Effector memory CD4-positive, alpha-beta T cell (primary cell): ENCODE measurements at places on chromosomes 4 and X.

GRCh38 chr4:53744446-53745160 is 153.3 kb upstream of the LNX1 start:
- DNase-seq: no peak

GRCh38 chrX:109872021-109872732 is 130.7 kb upstream of the TMEM164 start:
- no peak for DNase-seq

DNA sequence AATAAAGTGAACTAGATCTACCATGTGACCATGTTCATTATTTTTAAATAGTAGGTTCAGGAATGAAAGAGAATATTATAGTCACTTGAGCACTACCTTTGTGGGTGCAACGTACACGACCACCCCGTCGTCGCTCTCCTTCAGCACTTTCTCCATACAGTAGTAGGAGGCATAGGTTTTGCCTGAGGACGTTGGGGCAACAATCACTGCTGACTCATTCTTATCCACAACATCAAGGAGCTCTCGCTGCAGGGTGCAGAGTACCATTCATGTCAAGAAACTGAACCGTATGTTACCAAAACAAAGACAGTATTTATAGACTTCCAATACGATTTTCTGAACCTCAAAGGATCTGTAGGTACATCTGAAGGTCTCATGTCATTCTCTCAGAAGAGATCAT is 44.7 kb downstream of the DDX60 start:
- no peak for DNase-seq

GRCh38 chrX:51641421-51642021 is 22.8 kb upstream of the CENPVL3 start:
- DNase-seq: no peak

- no peak for DNase-seq
These were observed 31.0 kb downstream of the CC2D2A start for GRCh38 chr4:15500701-15501100.

DNA sequence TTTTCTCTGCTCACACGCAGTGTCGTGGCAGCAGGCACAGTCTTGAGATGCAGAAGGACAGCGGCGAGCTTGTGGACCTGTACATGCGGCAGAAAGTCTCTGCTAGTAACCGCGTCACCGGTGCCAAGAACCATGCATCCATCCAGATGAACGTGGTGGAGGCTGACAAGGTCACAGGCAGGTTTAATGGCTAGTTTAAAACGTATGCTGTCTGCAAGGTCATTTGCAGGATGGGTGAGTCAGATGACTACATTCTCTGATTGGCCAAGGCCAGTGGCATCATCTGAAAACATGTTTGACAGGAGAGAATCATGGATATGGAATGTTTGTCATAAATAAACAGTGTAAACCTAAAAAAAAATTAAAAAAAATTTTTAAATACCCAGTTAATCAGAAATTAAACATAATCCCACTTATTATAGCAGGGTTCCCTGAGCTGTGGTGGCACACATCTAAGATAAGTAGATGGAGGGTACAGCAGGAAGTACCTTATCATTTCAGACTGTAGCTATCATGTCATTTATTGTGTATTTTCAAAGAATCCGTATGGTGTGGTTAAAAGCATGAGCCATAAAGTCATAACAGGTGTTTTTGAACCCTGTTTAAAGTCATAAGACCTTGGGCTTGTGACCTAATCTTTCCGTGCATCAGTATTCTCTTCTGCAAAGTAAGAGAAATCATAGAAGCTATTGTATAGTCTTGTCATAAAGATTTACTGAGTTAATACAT is 7.5 kb upstream of the BMP2K start:
- no peak for DNase-seq

GRCh38 chrX:135977611-135978010 is 3.8 kb upstream of the MMGT1 start:
- DNase-seq: no peak

- DNase-seq: no peak
These were observed 5.6 kb upstream of the SPRY1 start for GRCh38 chr4:123390846-123391456.

- no peak for DNase-seq
These were observed 113.8 kb downstream of the ADRA2C start for GRCh38 chr4:3879681-3880614.

DNA sequence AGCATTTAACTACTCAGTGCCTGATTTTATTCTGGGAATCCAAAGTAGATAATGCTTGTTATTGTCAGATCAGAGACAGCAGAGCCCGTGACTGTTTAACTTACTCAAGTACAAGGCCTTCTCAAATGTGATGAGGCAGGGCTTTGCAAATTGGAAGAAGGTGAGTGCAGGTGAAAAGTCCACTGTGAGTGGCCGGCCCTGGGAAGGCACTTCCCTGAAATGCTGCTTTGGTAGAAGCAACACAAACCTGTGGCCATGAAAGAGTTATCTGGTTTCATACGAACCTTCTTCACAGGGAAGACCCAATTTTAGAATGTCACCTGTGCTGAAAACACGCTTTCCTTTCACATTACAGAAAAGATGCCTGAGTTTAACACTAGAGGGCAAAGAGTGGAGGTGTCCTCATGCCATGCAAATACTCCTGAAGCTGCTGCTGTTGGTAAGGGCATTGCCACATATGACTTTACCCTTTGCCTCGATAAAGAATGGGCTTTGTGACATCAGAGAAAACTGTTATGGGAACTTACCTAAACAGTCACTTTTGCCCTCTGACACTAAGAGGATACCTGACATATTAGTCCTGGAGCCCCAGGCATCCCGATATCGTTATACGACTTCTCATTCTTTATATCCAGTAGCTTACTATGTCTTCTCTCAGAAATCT is 8.0 kb downstream of the PPARGC1A start:
- DNase-seq: no peak

DNA sequence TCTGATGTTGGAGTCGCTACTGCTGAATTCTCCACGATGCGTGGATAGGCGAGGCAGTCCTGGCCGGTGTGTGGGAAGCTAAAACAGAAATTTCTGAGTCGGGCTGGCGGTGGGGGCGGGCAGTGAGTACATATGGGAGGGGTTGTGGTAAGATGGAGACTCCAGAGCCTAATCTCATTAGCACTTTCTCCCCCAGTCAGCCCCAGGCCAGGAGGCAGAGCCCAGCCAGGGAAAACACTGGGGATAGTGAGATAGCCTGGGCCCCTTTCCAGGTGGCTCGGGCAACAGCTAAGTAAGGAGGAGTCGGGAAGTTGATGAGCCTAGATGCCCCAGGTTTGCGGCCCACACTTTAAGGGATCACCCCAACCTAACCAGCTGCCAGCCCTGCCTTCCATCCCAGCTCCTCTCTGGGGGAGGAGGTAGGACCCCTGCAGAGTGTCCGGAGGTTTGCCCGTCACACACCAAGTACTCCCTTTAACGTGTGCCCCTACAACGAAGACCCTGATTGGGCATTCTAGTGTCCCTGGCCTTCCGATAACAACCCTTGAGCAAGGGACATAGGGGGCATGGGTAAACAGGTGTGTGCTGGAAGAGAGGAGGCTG is 2.4 kb upstream of the LOC101059915 start:
- no peak for DNase-seq

- DNase-seq: no peak
These were observed 39.6 kb downstream of the RPS6KA3 start for GRCh38 chrX:20227116-20227515.

DNA sequence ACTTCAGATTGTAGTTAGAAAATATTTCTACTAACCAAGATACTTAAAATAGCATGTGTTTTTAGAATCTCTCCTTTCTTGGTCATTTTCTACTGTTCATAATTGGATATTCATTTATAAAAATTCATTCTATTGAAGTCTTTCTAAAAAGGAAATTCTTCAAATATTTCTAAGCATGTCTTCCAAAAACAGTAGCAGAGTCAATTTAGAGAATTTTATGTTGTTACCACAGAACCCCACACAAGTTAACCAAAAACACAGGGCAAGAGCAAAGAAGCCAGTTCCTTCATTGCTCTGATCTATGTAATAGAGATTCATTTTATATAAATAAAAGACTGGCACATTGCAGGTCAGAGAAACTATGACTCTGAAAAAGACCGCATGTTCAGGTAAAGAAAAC is 345.1 kb upstream of the PITX2 start:
- DNase-seq: no peak

DNA sequence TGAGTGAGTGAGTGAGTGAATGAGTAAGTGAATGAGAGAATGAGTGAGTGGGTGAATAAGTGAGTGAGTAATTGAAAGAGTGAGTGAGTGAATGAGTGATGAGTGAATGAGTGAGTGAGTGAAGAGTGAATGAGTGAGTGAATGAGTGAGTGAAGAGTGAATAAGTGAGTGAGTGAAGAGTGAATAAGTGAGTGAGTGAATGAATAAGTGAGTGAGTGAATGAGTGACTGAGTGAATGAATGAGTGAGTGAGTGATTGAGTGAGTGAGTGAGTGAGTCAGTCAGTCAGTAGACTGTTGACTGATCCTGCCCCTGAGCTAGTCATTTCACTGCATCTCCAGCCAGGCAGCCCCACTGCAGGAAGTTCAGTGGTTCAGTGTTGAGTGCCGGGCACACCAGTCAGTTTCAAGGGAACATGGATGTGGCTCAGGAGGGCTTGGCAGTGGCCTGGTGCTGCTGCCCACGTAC is 228.4 kb upstream of the PSAPL1 start:
- DNase-seq: no peak

GRCh38 chrX:130091980-130092522 is 18.2 kb downstream of the ELF4 start:
- DNase-seq: peak; percentile 86

DNA sequence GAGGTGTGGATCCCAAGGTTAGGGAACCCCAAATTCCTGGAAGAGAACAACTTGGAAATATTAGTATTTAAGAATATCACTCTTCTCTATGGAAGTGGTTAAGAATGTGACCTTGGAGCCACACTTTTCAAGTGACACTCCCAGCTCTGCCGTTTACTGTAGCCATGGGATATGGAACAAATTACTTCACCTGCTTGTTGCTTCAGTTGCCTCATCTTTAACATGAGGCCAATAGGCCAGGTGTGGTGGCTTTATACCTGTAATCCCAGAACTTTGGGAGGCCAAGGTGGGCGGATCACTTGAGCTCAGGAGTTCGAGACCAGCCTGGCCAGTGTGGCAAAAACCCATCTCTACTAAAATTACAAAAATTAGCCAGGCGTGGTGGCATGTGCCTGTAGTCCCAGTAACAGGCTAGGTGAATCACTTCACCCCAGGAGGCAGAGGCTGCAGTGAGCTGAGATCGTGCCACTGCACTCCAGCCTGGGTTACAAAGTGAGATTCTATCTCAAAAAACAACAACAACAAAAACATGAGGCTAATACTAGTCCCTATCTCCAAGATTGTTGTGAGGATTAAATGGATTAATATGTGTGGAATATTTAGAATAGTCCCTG is 13.0 kb downstream of the IL13RA1 start:
- no peak for DNase-seq

- DNase-seq: no peak
These were observed 520.4 kb downstream of the BCOR start for GRCh38 chrX:39577206-39577984.

- no peak for DNase-seq
These were observed 18.9 kb upstream of the RASGEF1B start for GRCh38 chr4:81490403-81491160.

- no peak for DNase-seq
These were observed 105.4 kb upstream of the TLL1 start for GRCh38 chr4:165767671-165768070.

DNA sequence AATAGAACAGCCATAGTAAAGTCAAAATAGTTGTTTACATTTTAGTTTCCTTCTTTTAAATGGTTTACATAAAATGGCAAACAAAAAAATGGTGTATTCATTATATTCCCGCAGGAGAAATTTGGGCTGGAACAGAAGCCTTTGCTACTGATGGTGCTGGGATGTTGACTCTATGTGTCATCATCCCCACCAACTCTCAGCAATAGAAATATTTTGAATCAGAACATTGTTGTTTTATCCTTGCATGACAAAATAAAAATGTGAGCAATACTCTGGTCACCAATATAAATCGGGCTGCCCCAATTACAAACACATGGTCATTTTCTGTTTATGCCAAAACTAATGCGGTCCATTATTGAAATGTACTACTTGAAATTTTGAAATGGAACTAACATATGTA is 1131.6 kb upstream of the PCDH7 start:
- DNase-seq: no peak

- DNase-seq: no peak
These were observed 43.2 kb upstream of the RBM47 start for GRCh38 chr4:40672528-40673522.

- no peak for DNase-seq
These were observed 22.1 kb downstream of the UBE2K start for GRCh38 chr4:39719804-39720580.

DNA sequence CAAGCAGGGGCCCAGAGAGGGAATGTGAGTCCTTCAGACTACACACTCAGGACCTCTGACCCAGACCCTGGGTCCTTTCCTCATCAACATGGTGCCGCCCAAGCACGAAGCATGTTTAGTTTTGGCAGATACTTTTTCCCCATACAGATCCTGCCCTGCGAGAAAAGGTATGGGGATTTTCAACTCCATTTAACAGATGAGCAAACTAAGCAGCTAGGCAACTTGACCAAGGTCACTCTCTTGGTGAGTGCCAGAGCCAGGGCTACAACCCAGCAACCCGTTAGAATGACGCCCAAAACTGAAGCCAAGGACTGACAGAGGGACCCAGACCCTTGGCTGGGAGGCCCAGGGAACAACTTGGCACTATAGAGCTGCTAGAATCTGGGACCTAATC is 40.3 kb upstream of the MSX1 start:
- DNase-seq: no peak

- DNase-seq: no peak
These were observed 7.2 kb upstream of the PUDP start for GRCh38 chrX:7155163-7155562.

DNA sequence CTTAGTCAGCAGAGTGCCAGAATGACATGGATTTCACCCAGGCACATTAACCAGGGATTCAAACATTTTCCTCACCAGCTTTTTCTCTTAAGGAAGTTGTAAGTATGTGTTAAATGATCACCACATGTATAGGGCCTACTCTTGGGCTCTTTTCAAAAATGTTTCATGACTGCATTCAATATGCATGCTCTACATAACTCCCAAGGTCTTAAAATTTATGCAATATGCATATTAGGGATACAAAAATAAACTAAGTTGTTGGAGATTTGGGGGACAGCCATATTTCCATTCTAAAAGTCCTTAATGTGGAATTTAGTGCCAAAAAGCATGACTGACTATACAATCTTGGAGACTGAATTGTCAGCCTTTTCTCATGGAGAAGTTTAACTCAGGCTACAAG is 25.0 kb upstream of the TRPC5OS start:
- no peak for DNase-seq

GRCh38 chrX:88908056-88908455 is 161.0 kb downstream of the CPXCR1 start:
- no peak for DNase-seq

DNA sequence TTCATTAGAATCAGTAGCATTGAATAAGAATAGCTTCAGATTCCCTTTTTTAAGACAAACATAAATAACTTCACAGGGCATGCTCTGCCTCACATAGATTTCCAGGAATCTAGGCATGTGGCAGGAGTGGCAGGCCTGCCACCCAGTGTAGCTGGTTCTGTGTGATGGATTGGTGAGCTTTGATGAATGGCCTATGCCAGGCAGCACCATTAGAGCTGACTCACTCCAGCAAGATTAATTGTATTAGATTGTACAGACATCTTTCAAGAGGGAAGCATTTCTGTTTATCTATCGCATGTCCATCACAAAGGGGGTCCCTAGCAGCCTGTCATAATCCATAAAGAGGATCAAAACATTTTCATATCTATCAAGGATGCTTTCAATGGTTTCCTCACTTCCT is 71.9 kb downstream of the NAA11 start:
- DNase-seq: no peak

- DNase-seq: no peak
These were observed 671.3 kb upstream of the GALNT7 start for GRCh38 chr4:172497321-172497720.
